ENCODE measurements at places on chromosomes 13 and 19.

DNA sequence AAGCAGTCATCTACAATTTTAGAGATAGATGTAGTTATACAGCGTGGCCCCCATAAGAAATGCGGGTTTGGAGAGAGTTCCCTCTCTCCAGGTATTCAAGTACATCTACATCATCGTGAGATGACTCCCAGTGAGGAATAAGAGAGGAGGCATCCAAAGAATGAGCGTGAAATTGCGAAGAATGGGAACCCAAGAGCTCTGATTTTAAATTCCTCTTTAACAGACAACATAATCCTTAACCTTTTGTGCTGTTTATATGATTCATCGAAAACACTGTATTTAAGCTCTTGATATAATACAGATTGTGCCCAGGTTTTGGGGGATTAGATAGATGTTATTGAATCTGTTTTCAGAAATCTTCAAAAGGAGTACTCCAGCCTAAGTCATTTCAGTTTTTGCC, 161.5 kb downstream of the COG6 start:
- DNase-seq, result no peak

- DNase-seq, result no peak
Measured at GRCh38 chr19:13827656-13828055, 32.4 kb downstream of the ZSWIM4 start.

- DNase-seq, result no peak
Measured at GRCh38 chr13:24664726-24665409, 15.3 kb upstream of the ATP12A start.

DNA sequence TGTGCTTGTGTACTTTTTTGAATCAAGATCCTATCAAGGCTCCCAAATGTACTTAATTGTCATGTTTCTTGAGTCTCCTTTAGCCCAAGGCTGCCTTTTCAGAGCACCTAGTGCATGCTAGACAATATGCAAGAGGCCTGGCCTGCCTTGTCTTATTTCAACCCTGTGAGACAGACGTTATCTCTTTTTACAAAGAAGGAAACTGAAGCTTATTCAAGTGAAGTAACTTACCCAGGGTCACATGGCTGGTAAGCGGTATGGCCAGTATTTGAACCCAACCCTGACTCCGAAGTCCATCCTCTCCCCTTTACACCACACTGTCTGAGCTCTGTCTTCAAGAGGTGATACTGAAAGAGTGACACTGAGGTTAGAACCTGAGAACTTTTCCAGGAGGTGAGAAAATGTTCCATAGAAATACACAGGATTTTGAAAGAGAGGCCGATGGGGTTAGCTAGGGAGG, 505.1 kb downstream of the FOXO1 start:
- DNase-seq, result no peak

DNA sequence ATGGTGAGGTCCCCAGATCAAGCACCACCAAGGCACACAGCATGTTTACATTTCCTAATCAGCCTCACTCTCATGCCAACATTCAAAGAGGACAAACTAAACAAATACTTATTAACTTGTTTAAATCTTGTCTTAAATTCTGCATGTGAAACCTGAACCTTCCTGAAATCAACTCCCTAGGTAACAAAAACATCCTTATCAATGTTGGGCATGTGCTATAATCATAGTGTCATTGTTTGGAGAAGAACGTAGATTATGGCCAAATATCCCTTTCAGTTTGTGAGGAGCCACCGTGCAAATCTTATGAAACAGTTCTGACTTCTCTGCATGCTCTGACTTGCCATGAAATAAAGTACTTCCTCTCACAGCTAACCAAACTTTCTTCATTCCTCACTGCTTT, 123.8 kb downstream of the NDFIP2 start:
- DNase-seq, result no peak

DNA sequence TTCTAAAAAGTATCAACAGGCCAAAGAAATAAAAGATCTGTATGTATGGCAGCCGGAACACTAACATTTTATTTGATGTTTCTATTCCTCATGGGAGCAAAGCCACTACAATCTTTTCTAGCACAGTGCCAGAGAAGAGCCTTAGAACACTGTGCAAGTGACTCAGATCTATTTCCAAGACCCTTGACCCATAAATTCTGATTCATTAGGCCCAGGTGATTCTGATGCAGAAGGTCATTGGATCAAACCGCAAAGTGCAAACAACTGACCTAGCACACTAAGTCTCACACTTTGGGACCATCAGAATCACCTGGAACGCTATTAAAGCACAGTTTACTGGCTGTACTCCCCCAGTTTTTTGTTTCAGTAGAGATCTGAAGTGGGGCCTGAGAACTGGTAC, 87.6 kb downstream of the MYCBP2 start:
- DNase-seq, result no peak

GRCh38 chr13:112444416-112445399, 68.6 kb downstream of the SPACA7 start:
- DNase-seq, result no peak

DNA sequence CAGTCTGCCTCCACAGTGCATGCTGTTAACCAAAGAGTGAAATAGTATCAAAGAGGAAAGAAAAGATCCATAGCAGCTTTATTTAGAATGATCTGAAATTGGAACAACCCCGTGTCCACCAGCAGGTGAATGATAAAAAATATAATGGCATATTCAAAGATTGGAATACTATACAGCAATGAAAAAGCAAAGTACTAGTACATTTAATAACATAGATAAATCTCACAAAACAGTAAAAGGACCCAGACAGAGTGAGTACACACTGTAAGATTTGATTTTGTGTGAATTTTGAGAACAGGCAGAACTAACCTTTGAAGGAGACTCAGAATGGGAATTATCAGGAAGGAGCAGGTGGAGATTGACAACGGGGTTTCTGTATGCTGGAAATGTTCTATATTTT, 837 bp upstream of the CD209 start:
- DNase-seq, result no peak

- DNase-seq, result no peak
Measured at GRCh38 chr19:12880551-12881171, 588 bp downstream of the DNASE2 start.

DNA sequence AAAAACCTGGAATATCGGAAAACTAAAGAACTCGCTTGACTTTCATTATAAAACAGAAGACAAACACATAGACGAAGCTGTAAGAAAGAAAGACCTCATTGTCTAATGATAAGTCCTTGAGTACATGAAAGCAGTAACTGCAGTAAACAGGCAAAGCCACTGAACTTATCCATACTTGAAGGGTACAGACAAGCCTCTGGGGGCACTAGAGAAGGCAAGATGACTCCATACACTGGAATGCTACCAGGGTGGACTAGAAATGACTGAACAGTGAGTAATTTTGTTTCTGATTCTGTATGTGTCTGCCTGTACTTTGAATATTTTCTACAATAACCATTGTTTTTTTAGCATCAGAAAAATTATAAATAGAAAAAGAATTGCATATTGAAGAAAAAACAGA, 507.9 kb downstream of the UQCRFS1 start:
- DNase-seq, result no peak

- DNase-seq, result peak; percentile 68
Measured at GRCh38 chr19:3108775-3109174, 14.6 kb downstream of the GNA11 start.

GRCh38 chr19:50725218-50725910, 2.2 kb downstream of the CLEC11A start:
- no peak for DNase-seq

DNA sequence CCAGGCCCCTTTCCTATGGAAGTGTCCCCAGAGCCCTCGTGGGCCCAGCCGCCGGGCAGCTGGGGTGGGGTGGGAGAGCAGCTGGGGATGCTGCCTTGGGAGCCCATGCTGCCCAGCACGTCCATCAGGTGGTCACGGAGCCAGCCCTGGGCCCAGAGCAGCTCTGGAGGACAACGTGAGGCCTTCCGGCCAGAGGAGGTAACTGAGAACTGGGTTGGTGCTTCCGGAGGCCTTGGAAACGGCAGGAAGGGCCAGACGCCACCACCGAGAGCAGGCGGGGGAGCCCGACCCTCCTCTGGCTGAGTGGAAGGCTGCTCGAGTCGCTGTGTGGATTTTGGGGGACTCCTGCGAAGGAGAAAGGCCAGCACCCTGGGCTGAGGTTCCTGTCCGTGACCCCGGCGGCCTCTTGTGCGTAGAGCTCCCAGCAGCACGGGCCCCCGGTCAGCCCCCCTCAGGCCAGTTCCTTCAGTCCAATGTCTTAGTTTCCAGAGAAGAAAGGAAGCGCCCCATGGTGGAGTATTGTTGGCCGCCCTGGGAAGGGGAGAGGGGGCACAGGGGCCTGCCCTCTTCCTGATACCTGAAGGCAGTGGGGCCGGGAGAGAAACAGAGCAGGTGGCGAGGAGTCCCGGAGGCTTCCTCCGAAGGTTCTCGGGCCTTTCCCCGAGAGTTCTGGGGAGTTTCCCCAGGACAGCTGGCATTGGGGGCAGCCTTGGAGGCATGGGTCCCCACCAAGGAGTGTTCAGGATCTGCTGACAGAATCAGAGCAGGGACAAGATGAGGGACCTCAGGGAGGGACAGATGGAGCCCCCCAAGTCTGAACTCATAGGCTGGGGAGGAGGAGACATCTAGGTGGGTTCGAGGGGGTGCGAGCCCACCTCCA, 68.8 kb downstream of the MLLT1 start:
- DNase-seq, result no peak

DNA sequence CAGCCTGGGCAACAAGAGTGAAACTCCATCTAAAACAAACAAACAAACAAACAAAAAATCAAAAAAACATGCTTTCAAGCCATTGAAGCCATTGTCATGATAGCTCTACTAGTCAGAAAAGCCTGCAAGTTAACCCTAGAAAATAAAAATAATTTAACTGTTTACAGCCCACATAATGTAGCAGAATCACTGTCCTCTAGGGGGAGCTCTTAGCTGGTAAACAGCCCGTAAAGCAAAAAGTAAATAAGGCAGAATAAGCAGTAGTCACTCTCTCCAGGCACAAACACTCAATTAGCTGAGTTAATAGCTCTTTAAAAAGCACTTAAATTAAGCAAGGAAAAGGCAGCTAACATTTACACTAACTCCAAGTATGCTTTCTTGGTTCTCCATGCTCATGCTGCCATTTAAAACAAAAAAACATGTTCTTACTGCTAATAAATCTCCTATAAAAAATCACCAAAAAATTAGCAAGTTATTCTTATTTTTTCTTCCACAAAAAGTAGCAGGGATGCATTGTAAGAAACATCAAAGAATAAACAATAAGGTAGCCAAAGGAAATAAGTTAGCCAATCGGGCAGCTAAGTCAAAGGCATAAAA, 11.3 kb downstream of the LILRB4 start:
- no peak for DNase-seq

- no peak for DNase-seq
Measured at GRCh38 chr19:7899751-7900378, 3.8 kb upstream of the MAP2K7 start.

DNA sequence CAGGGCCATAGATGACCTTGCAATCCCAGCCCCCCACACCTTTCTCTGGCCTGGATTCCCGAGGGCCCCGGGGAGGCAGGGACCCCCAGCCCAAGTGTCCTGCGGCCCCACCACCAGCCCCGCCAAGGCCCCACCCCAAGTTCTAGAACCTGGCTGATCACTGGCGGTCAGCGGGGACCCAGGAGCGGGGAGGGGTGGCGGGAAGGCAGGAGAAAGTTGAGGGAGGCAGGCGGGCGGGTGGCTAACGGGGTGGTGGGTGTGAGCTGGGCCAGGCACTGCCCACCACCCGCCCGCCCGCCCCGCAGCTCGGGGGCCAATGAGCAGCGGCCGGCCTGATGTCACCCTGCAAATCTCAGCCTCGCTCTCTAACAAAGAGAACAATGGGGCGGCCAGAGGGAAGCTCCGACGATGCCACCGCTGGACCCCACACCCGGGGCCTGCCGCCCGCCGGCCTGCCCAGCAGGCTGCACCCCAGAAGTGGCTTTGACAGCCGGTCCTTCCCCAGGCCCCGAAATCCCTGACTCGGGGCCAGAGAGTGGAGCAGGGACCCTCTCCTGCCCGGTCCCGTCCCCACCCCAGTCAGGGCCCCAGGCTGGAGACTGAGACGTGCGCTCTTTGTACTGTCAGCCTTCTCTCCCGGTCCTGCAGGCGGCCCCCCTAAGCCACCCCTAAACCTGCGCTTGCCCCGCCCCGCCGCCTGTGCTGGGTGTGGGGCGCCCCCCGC, 1.6 kb downstream of the MEX3D start:
- DNase-seq, result no peak

GRCh38 chr19:11221082-11221598, 18.3 kb upstream of the ANGPTL8 start:
- no peak for DNase-seq

GRCh38 chr19:41595890-41596280, 19.9 kb downstream of the CEACAM21 start:
- no peak for DNase-seq
